ENCODE measurements at places on chromosomes 2 and 18.

GRCh38 chr2:140734992-140735391, 1395.8 kb downstream of the LRP1B start:
- DNase-seq, result no peak

DNA sequence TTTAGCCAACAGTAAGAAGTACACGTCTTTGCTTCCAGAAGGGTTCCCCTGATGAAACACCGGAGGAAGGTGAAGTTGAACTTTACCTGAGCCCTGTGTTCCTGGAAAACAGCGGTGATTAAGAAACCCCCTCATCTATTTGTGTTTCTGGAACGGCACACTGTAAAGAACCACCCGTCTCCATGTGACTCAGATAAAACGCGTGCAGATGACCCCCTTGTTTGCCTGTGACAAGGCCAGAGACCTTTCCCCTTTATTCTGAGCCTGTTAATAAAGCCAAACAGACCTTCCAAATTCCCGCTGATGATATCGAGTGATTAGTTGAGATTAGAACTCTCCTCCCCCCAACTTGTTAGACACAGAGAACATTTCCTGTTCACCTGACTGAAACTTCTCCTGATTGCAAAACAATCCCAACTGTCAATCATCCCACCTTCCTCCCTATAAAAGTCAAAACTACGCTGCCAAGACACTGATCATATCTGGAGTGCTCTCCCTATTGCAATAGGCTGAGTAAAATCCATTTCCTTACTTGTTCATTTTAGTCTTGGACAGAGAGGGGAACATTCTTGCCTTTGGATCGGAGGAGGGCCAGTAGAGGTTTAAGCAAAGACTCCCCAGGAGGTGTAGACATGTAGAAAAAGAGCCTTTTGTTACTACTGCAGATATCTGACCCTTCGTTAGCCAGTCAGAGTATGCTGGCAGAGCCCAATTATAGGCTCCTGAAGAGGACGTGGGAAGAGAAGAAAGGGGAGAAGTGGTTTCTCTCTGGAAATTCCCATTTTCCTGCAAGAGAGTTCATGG, 914 bp upstream of the IWS1 start:
- no peak for DNase-seq

- DNase-seq, result no peak
Measured at GRCh38 chr2:31014516-31014915, 123.7 kb downstream of the GALNT14 start.

- DNase-seq, result no peak
Measured at GRCh38 chr18:30915336-30915988, 127.1 kb downstream of the DSC3 start.

DNA sequence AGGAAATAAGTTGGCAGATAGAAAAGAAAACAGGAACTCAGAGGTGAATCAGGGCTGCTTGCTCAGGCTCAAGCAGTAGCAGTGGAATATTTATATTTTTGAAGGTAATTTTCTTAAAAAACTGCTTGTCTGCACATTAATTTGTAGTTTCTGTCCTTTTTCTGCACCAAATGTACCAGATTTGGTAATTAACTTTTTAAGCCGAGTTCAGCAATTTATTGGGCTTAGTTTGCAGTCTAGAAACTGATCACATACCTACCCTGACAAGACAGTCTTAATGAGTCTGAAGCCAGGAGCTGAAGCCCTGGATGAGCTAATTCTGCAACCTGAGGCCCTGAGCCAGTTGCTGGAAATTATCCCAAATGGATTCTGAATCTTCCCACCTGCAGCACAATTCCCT, 647.0 kb downstream of the TDRD15 start:
- no peak for DNase-seq

DNA sequence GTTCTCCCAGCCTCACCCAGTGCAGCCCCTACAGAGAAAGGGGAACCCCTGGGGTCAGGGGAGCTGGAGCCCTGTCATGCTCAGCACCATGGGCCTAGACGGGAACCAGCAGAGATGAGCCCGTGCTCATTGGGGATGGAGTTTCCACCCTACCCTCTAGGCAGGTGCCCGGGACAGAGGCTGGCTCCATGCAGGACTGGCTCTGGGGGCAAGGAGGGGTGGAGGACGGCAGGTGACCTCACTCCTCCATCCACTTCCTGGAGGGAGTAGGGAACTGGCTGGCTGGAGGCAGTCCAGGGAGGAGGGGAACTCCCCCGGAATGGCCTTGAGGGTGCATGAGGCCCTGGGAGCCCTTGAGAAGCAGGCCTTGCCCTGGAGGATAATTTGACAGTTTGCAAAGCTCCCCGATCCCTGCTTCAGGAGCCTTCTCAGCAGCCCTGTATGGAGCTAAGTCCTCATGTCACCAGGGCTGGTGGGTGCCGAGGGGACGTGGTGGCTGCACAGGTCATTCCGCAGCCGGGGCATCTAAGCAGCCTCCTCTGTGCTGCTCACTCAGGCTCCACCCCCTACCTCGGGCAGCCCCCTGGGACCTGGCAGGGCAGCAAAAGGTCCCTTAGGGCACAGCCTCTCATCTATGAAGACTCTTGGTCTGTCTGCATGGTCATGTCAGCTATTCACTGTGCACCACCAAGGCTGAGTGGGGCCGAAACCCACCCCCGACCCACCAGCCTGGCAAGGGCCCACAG, 2.1 kb downstream of the NEURL3 start:
- peak; percentile 76 for DNase-seq

DNA sequence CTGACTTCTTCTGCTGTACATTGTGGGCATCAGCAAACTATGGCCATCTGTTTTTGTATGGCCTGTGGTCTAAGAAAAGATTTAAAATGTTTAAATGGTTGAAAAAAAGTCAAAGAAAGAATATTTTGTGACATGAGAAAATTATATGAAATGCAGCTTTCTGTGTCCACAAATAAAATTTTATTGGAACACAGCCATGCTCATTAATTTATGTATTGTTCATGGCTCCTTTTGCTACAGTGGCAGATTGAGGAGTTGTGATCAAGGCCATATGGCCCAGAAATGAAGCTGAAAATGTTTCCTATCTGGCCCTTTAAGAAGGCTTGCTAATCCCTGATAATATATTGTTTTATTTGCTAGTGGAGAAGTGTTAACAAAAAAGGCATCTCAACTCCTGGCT, 162.0 kb downstream of the SLC4A3 start:
- DNase-seq, result no peak

GRCh38 chr18:67417864-67418523, 98.5 kb downstream of the DSEL start:
- DNase-seq, result no peak

GRCh38 chr18:26902291-26902690, 36.8 kb upstream of the AQP4 start:
- no peak for DNase-seq

GRCh38 chr2:128635361-128635900, 316.8 kb upstream of the HS6ST1 start:
- DNase-seq, result no peak

- DNase-seq, result no peak
Measured at GRCh38 chr18:11909061-11909455, 941 bp upstream of the MPPE1 start.

DNA sequence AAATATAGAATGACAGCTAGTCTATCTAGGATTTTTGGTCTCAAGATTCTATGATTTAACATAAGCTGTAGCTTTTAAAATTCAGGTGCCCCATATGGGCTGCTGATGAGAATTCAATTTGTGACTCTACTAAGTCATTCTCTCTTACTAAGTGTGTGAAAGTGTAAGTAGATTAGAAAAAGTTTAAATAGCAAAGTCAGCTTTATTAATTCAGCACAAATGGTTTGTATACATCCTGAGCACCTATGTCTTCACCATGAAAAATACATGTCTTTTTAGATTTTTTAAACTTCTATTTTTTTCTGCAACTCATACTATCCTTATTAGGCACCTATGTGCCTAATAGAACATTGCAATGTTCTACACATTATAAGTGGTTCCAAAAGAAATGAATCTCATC, 157.1 kb downstream of the METTL4 start:
- no peak for DNase-seq

- DNase-seq, result no peak
Measured at GRCh38 chr2:38293152-38293865, 83.8 kb downstream of the ATL2 start.

- no peak for DNase-seq
Measured at GRCh38 chr2:206700156-206700555, 18.0 kb downstream of the DYTN start.

GRCh38 chr2:189086250-189086649, 93.3 kb downstream of the COL5A2 start:
- no peak for DNase-seq

- DNase-seq, result no peak
Measured at GRCh38 chr2:97948926-97949325, 46.8 kb downstream of the TMEM131 start.

DNA sequence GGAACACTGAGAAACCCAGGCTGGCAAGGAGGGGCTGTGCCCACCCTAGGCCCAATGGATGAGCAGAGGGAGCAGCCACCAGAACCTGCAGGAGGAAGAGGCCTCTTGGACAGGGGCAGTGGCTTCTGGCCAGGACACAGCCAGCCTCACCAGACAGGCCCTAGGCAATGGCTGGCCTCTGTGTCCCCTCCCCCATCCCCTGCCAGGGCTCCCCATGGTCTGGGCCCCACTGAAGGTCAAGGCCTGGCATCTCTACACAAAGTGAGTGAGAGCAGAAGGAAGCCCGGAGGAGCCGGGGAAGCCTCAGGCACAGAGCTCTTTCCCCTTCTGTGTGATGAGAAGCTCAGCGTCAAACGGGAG, 6.3 kb downstream of the PRLH start:
- no peak for DNase-seq

- DNase-seq, result no peak
Measured at GRCh38 chr18:32257084-32257785, 67.4 kb downstream of the MEP1B start.

GRCh38 chr2:202911203-202911511, 316 bp downstream of the WDR12 start:
- DNase-seq, result no peak

GRCh38 chr2:19474128-19474527, 115.7 kb upstream of the OSR1 start:
- no peak for DNase-seq

- DNase-seq, result no peak
Measured at GRCh38 chr2:181516992-181517391, 59.8 kb downstream of the ITGA4 start.

DNA sequence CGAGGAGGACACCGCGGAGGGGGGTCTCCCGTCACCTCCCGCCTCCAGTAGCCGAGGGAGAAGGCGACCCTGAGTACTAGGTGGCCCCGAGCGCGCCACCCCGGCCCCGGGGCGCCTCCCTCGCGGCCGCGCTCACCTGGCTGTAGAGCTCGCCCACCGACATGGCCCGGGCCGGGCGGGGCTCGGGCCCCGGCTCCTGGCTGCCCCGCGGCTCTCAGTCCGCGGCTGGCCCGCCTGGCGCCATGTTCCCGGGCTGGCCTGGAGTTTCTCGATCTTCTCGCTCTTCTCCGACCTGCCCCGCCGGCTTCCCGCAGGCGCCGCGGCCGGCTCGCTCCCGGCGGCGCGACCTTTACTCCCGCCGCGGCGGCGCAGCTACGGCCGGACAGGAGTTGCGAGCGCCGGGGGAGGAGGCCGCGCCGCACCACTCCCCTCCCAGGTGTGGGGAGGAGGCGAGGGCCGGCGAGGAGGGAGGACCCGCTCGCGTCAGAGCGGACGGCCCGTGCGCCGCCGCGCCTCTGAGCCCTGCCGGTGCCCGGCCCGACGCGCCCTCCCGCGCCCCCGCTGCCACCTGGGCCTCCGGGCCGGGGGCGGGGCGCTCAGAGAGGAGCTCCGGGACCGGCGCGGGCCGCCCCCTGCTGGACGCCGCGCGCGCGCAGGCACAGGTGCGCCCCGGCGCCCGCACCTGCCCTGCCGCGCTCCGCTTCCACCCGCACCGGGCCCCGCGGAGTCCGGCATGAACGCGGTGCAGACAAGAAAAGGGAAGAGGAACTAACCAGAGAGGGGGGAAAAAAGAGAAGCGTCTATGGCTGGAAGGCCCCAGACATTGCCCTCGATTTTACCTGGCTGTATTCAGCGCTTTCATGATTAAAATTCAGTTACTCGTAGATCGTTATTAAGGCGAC, at the start of gene MYO5B:
Gene MYO5B (minus strand): TSS at position 517 of the 902 bp plus-strand sequence. CDS start 354 bp downstream, at position 163.
- DNase-seq, result peak; percentile 94

DNA sequence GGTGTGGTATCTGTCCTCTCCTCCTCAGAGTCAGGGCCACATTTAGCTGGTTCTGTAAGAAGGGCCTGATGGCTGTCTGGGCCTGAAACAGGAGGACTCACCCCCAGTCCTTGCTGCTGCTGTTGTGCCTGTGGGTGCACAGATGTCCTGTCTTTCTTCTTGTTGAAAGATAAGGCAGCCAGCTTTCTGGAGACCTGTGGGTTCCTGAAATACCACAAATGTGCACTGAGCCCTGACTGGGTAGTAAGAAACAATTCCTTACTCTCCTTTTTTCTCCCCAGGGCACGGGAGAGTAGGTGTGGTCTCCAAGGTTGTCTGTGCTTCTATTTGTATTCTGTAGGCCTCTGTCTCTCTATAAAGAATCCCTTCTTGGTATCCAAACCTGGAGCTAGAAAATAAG, 96.2 kb upstream of the DLX2 start:
- DNase-seq, result no peak

DNA sequence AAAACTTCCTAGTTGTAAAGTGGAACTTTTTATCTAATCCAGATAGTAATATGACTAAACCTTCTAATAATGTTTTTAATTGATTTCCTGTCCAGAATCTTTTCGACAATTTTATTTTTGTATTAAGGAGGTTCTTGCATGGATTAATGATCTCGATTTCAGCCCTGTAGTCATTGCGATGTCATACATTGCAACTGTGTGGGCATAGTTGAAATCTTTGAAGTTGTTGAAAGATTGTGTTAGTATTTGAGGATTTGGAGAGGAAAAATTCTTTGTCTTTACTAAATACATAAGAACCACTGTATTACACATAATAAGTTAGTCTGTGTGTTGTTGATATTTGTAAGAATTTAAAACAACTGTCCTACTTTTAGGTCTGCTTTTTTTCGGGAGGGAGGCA, 31.1 kb downstream of the ACSL3 start:
- DNase-seq, result no peak

DNA sequence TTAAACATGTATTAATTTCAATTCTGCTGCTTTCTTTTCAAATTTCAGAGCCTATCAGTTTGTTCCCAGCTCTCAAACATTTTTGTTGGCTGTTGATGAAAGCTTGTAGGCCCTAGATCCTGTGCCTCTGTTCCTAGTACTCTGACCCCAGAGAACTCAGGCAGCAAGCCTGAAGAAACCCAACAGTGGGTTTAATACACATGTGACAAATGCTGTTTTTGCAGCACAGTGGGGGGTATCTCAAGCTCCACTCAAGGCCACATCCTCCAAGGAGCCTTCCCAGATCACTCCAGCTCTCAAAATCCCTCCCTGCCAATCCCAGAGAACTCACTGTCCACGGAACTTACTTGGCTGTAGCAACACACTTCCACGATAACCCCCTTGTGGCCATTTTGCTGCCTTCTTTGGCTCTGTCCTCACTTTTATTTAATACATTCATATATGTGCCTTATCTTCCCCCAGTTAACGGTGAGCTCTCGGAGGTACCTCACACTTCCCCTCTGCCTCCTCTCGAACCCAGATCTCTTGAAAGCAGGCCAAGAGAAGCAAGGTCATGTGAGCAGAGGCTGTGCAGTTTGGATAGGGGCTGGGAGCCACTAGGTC, 122.4 kb downstream of the TNS1 start:
- DNase-seq, result no peak

DNA sequence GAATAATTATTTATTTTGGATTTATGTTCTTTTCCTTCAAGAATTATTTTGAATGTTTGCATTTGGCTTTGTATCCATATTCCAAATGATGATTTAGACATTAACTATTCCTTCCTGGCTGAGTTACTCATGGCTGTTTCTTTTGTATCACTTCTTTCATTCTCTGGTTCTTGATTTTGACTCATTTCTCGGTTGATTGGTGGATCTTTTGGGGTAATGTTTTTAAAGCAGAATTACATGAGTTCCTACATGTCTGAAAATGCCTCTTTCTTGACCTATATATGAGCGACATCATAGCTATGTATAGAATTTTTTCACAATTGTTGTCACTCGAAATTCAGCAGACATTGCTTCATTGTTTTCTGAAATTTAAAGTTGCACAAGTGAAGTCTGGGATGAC, 39.5 kb downstream of the CYP26B1 start:
- no peak for DNase-seq
